COLO829 (cell line): ENCODE measurements at places on chromosomes 16 and 17.

GRCh38 chr17:47634870-47635269 lies 14.8 kb upstream of the KPNB1 start:
- DNase-seq = no peak

DNA sequence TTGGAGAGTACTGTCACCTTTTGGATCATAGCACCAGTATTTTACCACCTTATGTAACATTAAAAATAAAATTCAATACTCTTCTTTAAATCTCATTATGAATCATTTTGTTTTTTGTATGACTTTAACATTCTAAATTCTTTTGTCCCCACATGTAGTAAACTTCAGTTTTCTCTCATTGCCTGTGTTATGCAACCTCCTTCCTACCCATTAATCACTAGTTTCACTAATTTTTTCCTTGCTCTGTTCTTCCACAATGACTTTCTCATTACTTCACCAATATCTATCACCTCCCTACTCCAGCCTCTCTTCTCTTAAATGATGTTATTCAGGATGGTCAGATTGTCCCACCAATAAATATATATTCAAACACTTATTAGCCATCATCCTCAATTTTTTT lies 68.7 kb downstream of the TTC19 start:
- DNase-seq = no peak

DNA sequence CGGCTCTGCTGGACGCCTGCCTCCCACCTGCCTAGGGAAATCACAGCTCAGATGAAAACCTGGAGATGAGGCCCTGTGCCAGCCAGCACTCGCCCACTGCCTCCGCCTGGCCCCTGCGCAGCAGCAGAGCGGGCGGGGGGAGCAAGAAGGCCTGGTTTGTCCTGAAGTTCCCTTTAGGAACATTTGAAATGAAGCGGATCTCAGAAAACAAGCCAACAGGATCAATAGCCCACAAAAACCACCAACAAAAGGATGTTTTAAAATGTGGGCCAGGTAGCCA lies 48.0 kb downstream of the RBFOX3 start:
- no peak for DNase-seq

DNA sequence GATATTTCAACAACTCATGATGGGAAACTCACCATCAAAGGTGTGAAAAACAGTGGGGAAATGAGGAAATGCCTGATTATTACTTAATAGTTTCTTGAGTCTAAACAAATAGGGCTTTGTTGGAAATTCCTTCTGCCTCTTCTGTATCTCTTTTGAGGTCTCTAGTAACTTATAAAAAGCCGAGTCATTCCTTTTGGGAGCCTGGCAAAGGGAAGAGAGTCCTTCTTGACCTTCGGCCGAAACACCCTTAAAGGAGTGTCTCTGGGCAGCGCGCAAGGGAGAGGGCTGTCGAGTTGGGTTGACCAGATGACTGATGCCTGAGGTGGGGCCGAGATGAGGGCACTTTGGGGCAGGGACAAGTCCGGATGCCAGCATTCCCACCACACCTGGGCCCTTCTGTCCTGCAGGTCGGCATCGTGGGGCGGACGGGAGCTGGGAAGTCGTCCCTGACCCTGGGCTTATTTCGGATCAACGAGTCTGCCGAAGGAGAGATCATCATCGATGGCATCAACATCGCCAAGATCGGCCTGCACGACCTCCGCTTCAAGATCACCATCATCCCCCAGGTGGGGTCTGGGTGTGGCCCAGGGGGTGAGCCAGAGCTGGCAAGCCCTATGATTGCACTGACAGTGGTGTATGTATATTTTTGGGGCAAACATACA lies 89.2 kb downstream of the ABCC6 start:
- DNase-seq = peak; percentile 48

DNA sequence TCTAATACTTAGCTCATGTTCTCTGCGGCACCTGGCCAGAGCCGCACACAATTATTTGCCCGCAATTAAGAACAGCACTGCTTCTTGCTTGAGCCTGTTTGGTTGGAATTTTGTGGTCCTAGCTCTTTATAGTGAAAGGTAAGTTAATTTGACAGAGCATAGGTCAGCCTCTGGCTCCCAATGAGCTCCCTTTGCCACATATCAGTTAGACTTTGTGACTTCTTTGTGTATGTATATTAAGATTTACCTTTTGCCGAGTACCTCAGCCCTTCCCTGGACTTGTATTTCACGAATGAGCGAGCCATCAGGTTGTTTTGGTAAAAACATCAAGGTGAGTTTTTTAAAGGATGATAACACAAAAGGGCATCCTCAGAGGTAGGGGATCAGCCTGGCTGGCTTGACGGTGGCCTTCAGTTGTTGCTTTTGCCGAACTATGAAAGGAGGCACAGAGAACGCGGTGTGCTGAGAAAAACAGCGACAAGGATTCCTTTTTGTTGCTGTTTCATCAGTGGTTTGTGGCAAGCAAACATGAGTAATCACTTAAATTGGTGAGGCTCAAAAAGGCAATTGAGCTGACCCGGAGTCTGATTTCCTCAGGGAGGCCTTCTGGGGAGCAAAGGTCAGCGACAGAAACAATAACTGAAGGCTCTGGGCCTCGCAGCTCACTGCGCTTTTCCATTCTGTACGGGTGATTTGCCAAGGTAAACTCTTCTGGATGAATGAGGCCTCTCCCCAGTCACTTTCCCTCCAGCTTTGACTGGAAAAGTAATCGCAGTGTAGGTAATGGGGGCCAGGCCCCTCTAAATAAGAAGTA lies 163.6 kb downstream of the HS3ST3A1 start:
- no peak for DNase-seq

DNA sequence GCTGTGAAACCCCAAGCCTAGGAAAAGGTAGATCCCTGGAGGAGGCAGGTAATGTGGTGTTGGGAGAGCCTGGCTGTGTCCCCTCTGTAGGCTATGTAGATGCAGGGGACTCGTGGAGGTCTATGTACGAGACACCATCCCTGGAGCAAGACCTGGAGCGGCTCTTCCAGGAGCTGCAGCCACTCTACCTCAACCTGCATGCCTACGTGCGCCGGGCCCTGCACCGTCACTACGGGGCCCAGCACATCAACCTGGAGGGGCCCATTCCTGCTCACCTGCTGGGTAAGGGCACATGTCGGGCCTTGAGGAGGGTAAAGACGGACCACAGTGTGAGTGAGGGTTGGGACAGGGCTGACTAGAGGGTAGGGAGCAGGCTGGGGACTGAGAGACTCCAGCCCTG lies 12.0 kb downstream of the ACE start:
- DNase-seq = no peak

DNA sequence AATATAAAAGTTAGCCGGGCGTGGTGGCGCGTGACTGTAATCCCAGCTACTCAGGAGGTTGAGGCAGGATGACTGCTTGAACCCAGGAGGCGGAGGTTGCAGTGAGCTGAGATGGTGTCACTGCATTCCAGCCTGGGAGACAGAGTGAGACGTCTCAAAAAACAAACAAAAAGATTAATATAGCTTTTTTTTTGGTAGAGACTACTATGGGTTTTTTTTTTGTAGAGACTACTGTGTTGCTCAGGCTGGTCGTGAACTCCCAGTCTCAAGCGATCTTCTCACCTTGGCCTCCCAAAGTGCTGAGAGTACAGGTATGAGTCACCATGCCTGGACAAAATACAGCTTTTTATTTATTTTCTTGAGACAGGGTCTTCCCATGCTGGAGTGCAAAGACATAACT lies 20.2 kb downstream of the ZNRF1 start:
- DNase-seq = no peak

GRCh38 chr17:72382971-72383722 lies 262.3 kb downstream of the SOX9 start:
- no peak for DNase-seq

GRCh38 chr17:74288785-74289184 lies 14.8 kb downstream of the DNAI2 start:
- no peak for DNase-seq

DNA sequence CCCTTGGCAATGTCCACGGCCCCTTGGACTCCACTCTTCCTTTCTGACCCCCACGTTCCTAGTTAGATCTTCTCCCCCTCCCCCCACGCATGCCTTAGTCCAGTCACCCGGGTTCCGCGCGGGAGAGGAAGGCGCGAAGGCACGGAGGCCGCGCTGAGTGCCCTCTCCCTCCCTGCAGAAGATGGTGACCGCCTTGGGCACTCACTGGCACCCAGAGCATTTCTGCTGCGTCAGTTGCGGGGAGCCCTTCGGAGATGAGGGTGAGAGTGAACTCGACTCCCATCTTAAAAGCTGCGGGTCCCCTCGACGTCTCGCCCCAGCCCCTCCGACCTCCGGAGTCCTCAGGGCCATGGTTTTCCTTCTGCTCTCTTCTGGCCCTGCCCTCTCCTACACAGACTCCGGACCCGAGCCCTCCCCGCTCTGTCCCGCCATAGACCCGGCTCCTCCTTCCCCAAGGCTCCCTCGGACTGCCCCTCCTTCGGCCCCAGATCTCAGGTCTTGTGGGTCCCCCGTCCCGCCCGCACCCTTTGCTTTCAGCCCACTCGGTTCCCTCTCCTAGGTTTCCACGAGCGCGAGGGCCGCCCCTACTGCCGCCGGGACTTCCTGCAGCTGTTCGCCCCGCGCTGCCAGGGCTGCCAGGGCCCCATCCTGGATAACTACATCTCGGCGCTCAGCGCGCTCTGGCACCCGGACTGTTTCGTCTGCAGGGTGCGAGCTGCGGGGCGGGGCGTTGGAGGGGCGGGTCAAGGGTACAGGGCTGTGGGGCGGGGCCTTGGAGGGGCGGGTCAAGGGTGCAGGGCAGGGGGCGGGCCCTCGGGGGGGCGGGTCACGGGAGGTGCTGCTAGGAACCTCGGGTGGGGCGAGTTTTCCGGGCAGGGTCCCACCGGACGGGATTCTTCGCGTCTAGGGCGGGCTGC lies 4.6 kb downstream of the TGFB1I1 start:
- no peak for DNase-seq

- peak; percentile 98 for DNase-seq
Observed at GRCh38 chr17:7627250-7628121, at the start of gene SAT2. SAT2 (minus strand) TSS chr17:7627821; CDS start chr17:7627635, 186 bp downstream.

DNA sequence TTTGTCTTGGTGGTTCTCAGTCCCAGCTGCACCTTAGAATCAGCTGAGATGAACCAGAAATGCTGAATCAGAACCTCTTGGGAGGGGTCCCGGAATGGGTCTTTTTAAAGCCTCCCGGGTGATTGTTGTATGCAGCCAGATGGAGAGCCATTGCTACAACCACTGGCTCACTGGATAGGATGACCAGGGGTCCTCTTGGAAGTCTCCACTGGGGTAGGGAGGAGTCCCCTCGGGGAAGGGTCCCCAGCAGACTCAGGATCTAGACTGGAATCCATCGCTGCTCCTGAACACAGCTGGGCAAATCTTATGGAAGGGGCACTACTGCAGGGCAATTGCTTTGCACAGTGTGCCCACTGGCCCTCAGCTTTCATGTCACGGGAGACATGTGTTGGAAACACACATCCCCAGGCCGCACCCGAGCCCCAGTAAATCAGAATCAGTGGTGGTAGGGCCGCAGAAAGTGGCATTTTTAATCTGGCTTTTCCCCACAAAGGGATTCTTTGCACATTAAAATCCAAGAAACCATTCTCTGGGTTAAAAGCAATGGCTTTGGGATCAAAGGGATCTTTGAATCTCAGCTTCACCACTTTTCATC lies 117.3 kb downstream of the IRX5 start:
- no peak for DNase-seq

GRCh38 chr16:56769677-56770076 lies 39.7 kb downstream of the NUP93 start:
- DNase-seq = no peak

- no peak for DNase-seq
Observed at GRCh38 chr17:57861790-57862693, 12.2 kb upstream of the MRPS23 start.

- DNase-seq = no peak
Observed at GRCh38 chr17:58420827-58421226, 3.5 kb upstream of the RNF43 start.

- DNase-seq = no peak
Observed at GRCh38 chr17:74690409-74690825, 22.3 kb downstream of the CD300LF start.

- DNase-seq = no peak
Observed at GRCh38 chr16:31513884-31514283, 5.7 kb upstream of the RUSF1 start.

DNA sequence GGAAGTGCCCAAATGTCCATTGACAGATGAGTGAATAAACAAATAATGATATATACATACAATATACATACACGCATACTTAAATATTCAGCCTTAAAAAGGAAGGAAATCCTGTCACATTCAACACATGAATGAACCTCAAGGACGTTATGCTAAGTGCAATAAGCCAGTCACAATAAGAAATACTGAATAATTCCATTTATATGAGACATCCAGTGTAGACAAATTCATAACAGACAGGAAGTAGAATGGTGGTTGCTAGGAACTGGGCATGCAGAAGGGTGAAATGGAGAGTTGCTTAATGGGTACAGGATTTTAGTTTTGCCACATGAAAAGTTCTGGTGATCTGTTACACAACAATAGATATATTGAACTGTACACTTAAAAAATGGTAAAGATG lies 8.8 kb upstream of the ITGB4 start:
- DNase-seq = no peak

- no peak for DNase-seq
Observed at GRCh38 chr16:63913290-63913689, 1208.6 kb downstream of the CDH11 start.

DNA sequence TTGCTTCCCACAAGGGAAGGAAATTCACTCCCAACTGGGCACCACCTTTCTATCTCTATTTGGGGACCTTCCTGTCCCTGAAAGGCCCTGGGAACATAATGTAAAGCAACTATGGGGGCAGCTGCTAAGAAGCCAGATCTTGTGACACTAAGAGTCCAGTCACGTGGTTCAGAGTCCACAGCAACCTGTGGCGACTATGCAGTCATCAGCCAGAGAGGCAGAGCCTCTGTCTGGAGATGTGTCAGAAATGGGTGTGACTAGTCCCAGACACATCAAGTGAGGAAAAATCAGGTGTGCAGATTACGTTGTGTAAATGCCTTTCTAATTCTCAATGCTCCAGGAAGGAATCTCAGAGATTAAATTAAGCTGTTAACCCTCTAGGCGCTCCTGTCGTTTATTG lies 26.6 kb upstream of the SKAP1 start:
- DNase-seq = no peak

GRCh38 chr17:76529224-76530094 lies 8.1 kb downstream of the CYGB start:
- peak; percentile 53 for DNase-seq

DNA sequence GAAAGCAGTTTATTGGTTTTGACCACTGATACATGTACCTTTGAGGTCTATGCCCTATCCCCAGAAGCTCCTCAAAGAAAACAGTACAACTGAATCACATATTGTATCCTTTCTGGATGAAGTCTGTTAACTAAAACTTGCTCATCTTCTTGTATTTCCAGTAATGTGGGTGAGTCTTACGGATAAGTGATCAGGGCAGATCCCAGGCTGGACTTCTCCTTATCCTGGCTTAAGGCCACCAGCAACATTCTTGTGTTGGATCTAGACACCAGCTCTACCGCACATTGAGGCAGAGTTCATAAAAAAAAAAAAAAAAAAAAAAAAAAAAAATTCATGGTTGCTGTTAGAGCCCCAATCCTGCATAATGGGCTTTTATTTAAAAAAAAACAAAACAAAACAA lies 536.7 kb upstream of the HSBP1 start:
- no peak for DNase-seq

DNA sequence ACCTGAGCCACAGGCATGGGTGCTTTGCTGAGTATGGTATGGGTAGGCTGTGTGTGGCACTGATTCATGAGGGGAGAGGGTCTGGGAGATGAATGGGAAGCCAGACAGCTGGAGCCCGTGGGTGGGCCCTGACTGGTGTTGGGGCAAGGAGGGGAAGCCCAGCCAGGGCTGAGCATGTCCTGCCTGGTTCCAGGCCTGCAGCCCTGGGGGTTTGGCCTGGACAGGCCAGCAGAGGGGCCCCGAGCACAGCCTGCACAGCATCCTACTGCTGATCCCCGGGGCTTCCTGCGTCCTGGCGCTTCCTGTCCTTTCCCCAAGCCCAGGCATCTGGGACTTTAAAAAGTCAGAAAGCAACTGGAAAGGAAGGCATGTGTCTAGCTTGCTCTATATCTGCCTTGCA lies 4.6 kb upstream of the MVD start:
- no peak for DNase-seq
